ENCODE measurements at places on chromosomes 5 and 9.

DNA sequence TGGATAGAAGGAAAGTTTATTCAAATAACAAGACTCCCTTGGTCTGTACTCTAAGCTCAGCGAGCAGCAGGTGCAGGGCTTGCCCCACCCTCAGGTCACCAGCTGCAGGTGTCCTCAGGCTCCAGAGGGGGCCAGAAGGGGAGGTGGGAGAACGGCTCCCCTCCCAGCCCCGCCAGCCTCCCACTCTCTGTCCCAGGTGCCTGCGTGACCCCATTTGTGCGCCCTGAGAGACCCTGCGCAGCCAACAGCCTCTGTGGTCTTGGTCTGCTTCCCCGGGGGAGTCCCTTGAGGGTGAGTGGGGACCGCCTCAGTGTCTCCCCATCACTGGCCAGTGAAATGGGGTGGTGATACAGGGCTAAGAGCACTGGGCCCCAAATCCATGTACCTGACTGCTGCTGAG, 62.3 kb upstream of the STXBP1 start:
- no peak for DNase-seq

- DNase-seq = no peak
These were observed 67.4 kb upstream of the HRH2 start for GRCh38 chr5:175590471-175590881.

DNA sequence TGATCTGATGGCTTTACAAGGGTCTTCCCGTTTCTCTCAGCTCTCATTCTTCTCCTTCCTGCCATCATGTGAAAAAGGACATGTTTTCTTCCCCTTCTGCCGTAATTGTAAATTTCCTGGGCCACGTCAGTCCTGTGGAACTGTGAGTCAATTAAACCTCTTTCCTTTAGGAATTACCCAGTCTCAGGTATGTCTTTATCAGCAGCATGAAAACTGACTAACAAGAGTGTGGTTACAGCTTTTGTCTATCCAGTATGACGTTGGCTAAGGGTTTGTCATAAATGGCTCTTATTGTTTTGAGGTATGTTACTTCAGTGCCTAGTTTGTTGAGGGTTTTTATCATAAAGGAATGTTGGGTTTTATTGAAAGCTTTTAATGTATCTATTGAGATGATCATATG, 501.6 kb downstream of the CAAP1 start:
- DNase-seq = no peak

GRCh38 chr5:3143382-3143781, 391.9 kb upstream of the IRX2 start:
- no peak for DNase-seq

DNA sequence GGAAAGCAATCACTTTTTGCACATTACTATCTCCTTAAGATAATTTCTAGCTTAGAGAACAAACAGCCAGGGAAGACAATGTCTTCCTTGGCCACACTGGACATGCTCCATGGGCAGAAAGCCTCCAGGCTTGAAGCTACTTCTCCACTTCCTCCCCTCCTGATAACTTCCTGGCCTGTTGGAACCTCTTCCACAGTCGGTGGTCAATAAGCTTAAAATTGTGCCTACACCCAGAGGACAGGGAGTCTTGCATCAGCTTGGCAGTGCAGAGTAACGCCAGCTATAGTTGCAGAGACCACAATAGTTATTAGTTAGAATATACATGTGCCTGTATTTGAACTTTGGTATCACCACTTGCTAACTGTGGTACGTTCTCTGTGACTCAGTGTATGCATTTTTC, 58.1 kb upstream of the ABCA1 start:
- no peak for DNase-seq

- DNase-seq = no peak
These were observed 87.6 kb downstream of the NR3C1 start for GRCh38 chr5:143315929-143316328.

DNA sequence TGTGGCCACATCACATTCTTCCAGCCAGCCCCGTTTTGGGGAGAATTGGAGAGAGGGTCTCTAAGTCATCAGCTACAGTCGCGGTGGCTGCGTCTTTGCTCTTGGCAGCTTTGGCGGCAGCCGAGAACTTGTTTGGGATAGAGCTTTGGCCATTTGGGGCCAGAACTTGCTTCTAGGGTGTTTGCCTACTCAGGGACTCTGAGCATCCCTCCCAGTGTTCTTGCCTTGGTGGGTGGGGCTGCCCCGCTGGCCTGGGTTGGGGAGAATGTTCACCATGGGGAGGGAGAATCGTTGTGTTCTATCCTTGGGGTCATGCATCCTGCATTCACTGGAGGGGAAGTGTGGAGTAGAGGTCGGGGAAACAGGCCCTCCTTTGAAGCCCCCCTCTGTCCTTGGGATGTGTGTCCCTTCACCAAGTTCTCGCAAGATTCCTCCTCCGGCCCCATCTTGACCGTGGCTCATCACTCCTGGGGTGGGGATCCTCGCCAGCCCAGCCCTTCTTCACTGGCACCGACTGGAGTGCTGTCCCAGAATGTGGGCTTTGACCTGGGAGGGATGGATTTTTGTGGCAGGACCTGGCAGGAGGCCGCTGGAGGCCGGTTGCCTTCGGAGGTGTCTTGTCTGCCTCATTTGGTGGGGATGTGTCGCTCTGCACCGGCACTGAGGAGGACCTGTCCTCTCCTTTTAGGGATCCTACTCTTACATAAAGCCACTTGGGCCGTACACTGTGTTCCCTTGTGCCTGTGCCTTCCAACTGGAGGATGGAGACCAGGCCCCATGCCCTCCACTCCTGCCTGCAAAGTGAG, 3.5 kb downstream of the PHF2 start:
- DNase-seq = no peak

- no peak for DNase-seq
These were observed 11.8 kb downstream of the TRUB2 start for GRCh38 chr9:128310461-128310860.

GRCh38 chr5:163727028-163727427, 221.6 kb downstream of the MAT2B start:
- DNase-seq = no peak

DNA sequence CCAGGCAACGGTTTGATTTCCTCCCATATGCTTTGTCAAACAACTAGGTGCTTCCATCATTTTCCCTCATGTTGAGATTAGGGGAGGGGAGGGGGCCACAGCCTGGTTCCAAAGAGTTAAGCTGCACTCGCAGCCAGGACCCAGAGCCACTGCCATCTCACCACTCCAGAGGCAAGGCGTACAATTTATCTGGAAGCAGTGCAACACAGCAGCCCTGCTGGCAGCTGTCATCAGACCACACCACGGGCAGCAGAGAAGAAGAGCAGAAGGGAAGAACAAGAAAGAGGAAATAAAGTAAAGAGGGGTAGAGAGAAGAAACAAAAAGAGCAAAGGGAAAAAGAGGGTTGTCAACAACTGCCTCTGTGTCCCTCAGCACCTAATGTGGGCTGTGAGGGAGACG, 38.9 kb downstream of the MED27 start:
- DNase-seq = no peak

DNA sequence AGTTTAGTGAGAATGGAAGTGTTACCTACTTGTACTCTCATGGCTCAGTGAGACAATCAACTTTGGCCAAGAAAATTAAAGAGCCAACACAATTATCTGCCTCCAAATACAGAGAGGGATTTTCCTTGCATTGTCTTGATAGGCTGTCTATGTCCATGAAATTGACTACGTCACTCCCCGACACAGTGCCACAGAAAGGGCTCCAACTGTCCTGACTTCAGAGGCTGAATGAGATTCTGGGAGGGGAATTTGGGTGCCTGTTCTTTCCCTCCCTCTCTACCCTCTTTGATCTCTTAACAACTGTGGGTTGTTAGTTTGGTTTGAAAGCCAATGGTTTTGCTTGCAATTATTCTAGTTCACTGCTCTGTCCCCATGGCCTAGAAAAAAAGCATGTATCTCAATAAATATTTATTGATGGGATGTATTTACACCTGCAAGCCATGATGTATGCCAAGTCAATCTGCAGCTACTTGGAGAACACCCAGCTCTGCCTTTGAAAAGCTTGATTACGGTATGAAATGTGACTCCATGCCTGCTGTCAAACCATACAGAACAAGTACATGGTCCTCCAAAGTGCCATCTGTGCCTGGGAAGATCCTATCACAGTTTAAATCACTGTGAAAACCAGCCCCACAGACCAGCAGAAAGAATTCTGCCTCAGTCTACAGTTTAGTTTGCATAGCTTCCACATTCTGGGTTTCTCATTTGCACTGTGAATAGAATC, 37.3 kb downstream of the CAPSL start:
- no peak for DNase-seq

DNA sequence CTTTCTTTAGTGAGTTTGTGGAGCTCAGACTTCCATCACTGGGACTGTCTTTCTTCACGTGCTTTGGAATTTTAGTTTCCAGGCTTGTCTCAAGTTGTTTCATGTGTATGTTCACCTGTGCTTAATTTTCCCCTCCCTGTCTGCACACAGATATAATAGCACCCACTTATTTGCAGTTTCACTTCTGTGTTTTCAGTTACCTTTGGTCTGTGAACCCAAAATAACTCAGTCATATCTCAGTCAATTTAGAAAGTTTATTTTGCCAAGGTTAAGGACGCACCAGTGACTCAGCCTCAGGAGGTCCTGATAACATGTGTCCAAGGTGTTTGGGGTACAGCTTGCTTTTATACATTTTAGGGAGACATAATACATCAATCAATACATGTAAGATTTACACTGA, 330.4 kb downstream of the ICE1 start:
- no peak for DNase-seq

GRCh38 chr9:129351058-129351641, 173.1 kb upstream of the IER5L start:
- DNase-seq = no peak

GRCh38 chr5:123059455-123059854, 22.9 kb upstream of the PPIC start:
- DNase-seq = no peak

DNA sequence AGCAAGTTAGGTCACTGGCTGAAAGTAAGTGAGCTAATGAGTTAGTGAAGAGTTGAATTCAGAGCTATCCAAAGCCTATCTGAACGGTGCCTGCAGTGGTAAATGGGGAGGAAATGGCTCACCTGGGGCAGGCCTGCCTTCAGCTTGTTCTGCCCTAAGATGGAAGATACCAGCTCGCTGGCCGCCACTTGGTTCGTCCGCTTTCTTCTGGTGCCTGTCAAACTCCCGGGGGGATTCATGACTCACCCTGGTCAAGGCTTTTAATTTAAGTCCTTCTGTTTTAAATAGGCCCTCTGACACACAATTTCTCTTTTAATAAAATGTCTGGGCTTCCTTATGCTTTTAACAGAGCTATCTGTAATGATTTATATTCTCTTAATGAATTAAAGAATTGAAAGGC, 78.8 kb downstream of the CFAP90 start:
- DNase-seq = no peak

GRCh38 chr5:133240425-133241091, 188.7 kb downstream of the HSPA4 start:
- no peak for DNase-seq

DNA sequence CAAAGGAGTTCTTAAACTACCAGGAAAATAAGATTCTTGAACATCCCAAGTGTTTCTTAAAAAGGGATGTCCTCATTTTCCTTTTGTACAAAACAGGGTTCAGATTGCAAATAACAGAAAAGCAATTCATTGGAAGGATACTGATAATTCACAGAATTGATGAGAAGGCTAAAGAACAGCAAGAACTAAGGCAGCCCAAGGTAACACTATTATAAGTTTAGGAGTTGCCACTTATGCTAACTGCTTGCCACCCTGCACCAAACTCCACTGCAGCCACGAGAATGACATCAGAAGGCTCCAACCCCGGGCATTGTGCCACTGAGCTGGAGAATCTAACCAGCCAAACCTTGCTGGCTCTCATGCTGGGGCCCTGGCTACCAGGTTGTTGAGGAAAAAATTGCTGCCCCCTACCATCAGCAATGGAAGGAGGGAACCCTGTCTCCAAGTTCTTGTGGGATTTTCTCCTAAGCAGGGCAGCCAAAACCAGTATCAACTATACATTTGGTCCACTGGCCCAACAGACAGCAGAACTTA, 123.4 kb downstream of the ARL15 start:
- DNase-seq = no peak

GRCh38 chr5:38612851-38613250, 56.4 kb upstream of the LIFR start:
- DNase-seq = no peak

DNA sequence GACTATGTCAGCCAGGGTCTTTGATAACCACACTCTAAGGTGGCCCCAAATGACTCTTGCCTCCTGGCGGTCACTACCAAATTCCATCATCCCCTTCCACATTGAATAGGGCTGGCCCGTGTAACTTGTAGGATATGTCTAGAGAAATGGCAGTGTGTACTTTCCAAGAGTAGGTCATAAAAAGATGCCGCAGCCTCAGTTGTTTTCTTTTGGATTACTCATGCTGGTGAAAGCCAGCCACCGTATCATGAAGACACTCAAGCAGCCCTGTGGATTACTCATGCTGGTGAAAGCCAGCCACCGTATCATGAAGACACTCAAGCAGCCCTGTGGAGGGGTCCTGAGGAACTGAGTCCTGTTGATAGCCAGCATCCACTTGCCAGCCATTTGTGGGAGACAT, 172.0 kb upstream of the TBC1D2 start:
- DNase-seq = no peak

GRCh38 chr5:67363963-67364362, 167.4 kb upstream of the CD180 start:
- no peak for DNase-seq

DNA sequence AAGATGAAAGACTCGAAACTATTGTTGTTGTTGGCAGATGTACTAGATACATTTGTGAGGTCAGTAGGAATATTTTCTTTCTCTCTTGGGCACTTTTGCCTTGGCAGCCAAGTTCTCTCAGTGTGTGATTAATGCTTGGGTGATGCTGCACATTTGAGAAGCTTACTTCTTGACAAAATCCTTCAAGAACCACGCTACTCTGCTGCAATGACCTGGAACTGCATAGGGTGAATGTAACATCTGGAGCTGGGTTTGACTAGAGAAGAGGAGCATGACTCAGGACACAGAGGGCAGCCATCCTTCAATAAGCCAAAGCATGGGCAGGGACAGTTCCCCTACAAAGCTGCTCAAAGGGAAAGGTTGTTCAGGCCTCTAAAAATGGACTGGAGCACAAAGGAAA, 75.5 kb upstream of the PUM3 start:
- DNase-seq = no peak
